ENCODE measurements at places on chromosomes 5 and 9.

DNA sequence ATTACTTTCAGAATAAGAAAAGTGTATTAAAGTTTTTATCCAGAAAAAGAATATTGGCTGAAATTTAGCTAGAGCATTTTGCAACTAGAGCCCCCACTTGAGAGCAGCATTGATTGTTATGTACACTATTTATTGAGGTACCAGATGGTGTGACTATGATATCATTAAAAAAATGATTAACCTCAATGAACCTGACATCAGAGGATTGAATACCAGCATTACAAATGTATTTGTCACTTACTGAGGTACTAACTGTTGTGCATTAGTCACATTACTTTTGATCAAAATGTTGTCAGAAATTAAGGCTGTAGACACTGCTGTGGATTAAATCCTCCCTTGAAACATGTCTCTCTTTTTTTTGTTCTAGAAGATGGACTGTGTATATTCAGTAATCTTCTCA is 127.8 kb upstream of the DHFR start:
- DNase-seq: no peak

- no peak for DNase-seq
These were observed 208.1 kb upstream of the PIK3R1 start for GRCh38 chr5:68007451-68007850.

GRCh38 chr5:72189146-72189545 is 81.9 kb downstream of the MAP1B start:
- DNase-seq: no peak

DNA sequence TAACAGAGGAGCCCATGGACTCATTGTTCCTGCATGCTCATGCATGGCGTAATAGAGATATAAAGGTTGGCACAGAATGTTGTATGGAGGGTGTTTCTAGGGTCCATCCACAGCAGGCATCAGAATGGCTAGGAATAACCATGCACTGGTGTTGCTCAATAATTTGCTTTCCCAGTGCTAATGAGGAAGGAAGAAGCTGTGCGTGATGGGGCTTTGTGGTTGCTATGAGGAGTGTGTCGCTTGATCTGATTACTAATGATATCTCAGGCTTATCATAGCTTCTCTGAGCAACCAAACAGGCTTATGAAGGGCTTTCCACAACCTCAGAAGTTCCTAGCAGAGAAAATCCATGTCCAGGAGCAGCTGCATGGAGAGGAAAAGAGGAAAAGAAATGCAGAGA is 151.3 kb upstream of the TRPC7 start:
- DNase-seq: no peak

GRCh38 chr5:136037001-136037705 is 8.4 kb downstream of the TGFBI start:
- peak; percentile 91 for DNase-seq

- DNase-seq: no peak
These were observed 59.0 kb upstream of the KLF4 start for GRCh38 chr9:107548298-107549142.

DNA sequence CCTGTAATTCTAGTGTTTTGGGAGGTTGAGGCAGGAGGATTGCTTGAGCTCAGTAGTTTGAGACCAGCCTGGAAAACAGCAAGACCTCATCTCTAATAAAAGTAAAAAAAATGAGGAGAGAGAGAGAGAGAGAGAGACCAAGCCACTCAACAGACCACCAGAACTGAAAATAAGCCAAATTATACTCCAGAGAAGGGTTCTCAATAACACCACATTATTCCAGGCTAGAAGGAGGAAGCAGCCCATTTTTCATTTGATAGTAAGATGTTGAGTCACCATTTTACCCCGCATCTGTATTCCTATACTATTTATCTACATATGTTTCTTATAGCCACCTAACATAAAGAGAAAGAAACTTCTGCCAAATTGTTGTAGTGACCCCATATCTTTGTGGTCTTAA is 134.8 kb downstream of the PCSK5 start:
- no peak for DNase-seq

DNA sequence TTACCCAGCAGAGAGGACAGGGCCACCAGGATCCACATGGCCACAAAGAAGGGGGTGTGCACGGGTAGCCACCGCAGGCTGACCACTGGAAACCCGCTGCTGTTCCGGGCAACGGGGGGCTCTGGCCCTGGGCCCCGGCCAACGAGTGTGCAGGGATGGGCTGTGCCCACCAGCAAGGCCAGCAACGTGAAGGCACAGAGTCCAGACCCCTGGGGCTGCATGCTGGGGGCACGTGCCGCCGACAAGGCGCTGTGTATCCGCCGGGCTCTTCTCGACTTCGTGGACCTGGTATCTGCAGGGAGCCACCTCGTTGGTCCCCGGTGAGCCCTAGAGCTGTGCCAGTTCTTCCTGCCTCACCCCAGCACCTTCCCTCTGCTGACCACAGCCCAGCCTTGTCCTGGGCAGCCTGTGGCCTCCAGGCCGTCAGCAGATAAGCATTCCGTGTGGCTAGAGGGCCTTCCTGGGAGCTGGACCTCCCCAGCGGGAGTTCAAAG is 42.2 kb upstream of the CEP72 start:
- no peak for DNase-seq
